Tongue (tissue), 3 donors: ENCODE measurements at places on chromosomes 2 and 18.

DNA sequence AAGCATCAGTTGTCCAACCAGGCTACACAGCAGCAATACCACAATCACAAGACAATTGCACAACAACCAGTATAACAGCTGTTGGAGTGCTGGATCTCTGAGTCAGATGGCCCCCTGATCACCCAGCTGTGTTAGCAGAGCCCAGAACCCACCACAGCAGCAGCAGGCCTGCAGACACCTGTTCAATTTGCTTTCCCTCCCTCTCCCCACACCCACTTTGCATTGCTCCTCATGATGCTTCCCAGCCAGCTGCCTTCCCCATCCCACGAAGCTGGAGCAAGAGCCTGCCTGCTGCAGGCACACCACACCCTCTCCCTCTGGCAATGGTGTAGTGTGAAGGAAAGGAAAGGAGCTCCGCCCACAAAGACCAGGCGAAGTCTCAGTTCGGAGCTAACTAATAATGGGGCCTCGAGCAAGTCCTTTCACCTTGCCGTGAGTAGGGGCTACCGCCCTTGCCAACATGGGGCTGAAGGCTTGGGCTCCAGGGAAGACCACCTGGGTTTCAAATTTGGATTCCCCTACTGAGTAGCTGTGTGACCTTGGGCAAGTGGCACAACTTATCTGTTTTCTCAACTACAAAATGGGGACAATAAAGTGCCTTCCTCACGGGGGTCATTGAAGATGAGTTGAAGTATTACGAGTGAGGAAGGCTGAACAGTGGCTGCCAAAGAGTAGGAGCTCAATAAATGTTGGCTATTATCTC, 19.4 kb upstream of the ZBTB7C start:
- DNase-seq: peak; percentile 92

DNA sequence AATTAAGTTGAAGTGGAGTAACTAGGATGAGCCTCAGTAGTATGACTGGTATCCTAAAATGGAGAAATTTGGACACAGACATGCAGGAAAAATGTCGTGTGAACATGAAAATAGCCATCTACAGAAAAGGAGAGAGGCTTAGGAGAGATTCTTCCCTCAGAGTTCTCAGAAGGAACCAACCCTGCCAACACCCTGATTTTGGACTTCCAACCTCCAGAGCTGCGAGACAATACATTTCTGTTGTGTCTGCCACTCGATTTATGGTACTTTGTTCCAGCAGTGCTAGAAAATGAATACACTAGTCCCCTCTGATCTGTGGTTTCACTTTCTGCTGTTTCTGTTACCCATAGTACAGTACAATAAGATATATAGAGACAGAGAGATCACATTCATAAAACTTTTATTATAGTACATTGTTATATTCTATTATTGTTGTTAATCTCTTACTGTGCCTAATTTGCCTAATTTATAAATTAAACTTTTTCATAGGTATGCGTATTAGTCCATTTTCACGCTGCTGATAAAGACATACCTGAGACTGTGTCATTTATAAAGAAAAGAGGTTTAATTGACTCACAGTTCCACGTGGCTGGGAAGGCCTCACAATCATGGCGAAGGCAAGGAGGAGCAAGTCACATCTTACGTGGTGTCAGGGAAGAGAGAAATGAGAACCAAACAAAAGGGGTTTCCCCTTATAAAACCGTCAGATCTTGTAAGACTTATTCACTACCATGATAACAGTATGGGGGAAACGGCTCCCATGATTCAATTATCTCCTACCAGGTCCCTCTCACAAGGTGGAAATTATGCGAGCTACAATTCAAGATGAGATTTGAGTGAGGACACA, 41.3 kb downstream of the PLEKHA3 start:
- no peak for DNase-seq

GRCh38 chr18:58438161-58438957, 190.5 kb downstream of the ALPK2 start:
- DNase-seq: peak; percentile 32

GRCh38 chr2:207403141-207403540, 126.6 kb upstream of the CREB1 start:
- DNase-seq: no peak

GRCh38 chr2:208010506-208010905, 14.8 kb downstream of the PLEKHM3 start:
- DNase-seq: no peak

DNA sequence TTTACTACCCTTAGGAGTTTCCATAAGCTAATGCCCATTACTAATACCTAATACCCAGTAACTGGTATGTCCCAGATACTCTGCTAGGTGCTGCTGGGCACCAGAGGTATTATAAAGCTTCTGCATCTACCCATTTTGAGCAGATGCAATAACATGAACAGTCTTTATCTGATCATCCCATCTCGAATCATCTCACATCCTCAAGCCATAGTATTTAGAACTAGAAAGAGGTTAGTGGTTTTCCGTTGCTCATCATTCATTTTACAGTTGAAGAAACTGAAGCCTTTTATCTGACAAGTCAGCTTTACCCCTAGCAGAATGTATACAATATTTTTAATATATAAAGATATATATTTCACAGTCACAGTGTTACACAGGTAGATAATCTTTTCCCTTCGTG, 99.1 kb upstream of the TCF4 start:
- DNase-seq: no peak

DNA sequence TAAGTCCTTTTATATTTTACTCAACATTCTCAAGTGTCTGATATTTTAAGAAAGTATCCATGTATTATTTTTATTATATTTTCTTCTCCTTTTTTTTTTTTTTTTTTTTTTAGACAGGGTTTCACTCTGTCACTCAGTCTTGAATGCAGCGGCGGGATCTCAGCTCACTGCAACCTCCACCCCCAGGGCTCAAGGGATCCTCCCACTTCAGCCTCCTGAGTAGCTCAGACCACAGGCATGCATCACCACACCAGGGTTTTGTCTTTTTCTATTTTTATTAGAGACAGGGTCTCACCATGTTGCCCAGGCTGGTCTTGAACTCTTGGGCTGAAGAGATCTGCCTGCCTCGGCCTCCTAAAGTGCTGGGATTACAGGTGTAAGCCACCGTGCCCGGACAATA, 212.1 kb downstream of the TCF4 start:
- no peak for DNase-seq

- no peak for DNase-seq
Observed at GRCh38 chr2:197307933-197308521, 2.6 kb downstream of the ANKRD44 start.

- DNase-seq: no peak
Observed at GRCh38 chr2:160252900-160253299, 52.8 kb upstream of the ITGB6 start.

- peak; percentile 9 for DNase-seq
Observed at GRCh38 chr18:45569566-45570275, 45.6 kb upstream of the SLC14A2 start.

- DNase-seq: no peak
Observed at GRCh38 chr2:216660496-216660895, 27.3 kb downstream of the IGFBP2 start.

DNA sequence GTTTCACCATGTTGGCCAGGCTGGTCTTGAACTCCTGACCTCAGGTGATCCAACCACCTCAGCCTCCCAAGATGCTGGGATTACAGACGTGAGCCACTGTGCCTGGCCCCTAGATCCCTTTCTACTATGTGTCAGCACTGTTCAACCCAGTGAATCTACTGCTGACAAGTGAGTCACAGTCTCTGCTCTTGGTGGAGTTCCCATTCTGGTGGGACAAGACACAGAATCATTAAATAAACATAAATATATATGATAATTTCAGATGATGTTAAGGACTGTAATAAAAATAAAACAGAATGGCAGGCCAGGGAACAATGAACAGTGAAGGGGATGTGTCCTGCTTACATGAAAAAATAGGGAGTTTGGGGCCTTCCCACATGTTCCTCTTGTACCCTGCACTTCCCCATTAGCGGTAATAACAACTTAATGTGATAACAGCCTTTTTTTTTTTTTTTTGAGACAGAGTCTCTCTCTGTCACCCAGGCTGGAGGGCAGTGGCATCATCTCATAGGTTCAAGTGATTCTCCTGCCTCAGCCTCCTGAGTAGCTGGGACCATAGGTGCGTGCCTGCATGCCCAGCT, 112.2 kb downstream of the CPO start:
- no peak for DNase-seq

GRCh38 chr2:40384714-40385113, 67.2 kb downstream of the SLC8A1 start:
- DNase-seq: no peak

DNA sequence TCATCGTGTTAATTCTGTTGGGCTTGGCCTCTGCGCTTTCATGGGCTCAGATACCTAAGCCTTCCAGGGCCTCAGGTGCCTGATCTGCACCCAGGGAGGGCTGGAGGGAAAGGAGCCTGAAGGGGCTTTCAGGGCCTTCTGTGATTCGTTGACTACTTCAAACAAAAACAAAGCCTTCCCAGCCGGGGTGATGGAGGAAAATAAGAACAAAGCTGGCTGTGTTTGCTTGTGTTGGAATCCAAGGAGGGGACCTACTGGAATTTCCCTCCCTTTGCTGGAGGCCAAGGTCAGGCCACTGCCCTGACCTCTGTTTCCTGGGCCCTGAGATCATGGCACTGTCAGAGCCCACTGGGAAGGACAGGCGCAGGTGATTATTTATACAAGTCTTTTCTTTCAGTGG, 135.3 kb downstream of the KLHL29 start:
- no peak for DNase-seq

- no peak for DNase-seq
Observed at GRCh38 chr2:113124984-113125855, 2.2 kb upstream of the IL1RN start.

DNA sequence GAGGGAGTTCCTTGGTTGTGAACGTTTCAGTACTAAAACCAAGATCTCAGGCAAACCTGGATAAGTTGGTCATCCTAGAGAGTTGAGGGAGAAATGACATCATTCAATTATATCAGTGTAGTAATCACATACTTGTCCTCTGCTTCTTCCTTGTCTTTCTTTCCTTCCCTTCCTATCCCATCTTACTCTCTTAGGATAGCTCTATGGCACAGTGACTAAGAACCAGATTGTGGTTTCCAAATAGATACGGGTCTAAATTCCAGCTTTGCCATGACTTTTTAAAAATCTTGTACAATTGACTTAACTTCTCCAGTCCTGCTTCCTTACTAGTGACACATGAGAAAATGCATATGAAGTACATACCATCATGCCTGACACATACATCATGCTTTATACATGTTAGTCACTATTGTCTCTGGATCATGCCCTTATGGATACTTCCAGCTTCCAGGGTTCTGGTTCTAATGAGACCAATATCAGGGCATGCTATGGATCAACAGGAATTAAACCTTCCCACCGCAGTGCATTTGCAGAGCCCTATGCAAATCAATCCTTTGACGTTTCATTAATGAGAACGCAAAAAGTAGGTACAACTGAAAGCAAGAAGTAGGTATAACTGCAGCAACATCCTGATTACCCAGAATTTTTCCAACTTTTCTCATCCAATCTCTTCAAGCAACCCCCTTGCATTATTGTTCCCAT, 168.0 kb upstream of the KLF7 start:
- no peak for DNase-seq

- no peak for DNase-seq
Observed at GRCh38 chr2:215880970-215881369, 132.4 kb downstream of the MREG start.

DNA sequence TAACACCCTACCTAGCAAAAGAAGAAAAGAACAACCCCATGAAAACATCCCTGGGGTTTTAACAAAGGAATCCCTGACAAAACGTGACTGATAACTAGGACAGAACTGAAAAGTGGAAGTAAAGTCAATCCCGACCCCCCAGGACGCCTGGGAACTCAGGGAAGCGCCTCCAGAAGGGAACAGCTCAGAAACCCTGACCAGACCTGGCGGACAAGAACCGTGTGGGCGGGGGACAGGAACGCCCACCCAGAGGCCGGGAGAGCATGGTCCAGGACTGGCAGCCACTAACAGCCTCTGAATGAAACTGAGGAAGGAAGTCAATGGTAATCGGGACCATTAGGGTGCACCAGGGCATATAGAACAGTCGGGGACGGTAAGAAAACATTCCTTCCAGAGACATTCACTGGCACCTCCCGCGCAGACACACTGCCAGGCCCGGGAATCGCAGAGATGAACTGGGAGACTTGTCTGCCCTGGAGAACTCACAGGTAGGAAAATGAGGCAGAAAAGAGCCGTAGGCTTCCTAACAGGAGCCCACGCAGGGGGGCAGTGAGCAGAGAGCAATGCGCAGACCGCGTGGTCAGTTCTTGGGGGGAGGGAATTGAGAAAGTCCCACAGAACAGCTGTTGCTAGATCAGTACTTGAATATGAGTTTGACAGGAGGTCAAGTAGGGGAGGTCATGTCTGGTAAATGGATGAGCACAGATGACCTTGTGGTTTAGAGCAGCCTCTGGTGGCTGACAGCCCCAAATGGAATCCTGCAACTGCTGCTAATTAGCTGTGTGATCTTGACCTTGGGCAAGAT, 1.3 kb upstream of the TBC1D8 start:
- peak; percentile 73 for DNase-seq

- DNase-seq: no peak
Observed at GRCh38 chr18:39862341-39862740, 2092.7 kb upstream of the PIK3C3 start.

GRCh38 chr2:45874344-45874743, 222.9 kb downstream of the PRKCE start:
- DNase-seq: peak; percentile 87

DNA sequence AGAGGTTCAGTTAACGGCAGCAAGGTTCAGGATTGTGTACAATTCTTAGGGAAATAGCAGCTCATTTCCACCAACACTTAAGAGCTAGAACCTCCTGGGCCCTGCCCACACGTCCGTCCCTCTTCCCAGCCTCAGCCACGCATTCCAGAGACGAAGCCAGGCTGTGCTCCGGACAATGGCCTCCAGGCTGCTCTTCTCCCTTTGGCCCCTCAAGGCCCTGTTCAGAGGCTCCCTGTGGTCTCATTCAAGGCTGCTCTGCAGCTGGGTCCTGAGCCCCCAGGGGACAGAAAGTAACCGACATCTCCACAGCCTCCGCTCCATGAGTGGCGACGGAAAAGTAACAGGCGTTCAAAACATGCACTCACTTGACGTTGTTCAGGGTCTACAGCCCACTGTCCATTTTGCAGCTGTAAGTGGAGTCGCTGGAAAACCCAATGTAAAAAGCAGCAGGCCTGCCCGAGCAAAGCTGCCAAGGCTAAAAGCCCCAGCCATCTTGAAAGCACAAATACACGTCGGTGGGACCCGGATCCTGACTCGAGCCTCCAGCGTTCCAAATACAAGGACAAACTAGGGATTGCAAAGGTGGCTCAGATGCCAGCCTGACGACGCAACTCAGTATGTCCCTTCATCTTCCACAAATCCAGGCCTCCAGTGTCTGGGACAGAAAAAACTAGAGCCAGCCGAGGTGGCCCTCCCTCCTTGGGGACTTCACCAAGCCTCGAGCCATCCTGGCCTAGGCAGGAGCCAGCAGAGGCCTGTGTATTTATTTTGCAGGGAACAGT, 76.9 kb downstream of the NDUFA10 start:
- no peak for DNase-seq

DNA sequence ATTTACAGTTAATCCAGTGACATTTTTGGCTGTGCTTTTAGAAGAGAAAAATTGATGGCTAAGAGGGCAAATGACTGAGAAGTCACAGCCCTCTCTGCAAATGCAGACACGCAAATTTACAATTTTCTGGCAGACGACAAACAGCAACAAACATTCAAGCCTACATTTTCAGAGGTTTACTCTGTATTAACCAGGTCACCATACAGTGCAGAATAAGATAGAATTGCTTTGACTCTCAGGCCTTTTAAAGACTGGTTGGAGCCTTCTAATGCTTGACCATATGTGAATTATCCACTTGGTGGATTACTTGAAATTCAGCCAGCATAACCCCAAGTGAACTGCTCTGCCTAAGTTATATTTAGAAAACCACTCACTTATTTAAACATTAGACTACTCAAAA, 280.9 kb upstream of the STON1 start:
- peak; percentile 67 for DNase-seq
